ENCODE measurements at places on chromosomes 12 and 14.

GRCh38 chr12:41120211-41120610 lies 67.9 kb upstream of the PDZRN4 start:
- DNase-seq: no peak

DNA sequence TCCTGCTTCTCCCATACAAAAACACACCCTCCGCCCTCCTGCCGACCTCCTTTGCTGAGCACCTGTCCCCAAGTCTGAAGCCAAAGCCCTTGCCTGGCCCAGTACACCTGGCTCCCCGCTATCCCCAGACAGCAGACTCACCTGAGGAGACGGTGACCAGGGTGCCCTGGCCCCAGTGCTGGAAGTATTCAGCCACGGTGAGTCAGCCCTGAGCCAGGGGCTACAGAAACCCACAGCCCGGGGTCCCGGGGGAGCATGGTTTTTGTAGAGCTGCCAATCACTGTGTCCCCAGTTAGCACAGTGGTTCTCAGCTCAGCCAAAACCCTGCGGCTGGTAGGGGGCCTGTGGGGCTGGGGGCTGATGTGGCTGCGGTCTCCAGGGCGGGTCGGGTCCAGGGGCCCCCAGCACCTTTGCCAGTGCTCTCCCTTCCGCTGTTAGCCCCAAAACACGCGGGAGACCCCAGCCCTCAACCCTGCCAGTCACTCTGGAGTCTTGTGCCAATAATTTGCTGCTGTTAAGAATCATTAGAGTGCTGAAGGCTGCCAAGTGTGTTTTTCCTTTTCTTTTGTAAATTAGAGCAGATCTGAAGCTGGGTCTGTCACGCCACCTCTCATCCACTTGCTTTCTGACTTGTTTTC lies 339.0 kb downstream of the TMEM121 start:
- peak; percentile 1 for DNase-seq

GRCh38 chr12:58253663-58254062 lies 312.3 kb downstream of the ATP23 start:
- no peak for DNase-seq

- peak; percentile 4 for DNase-seq
These were observed 80.2 kb downstream of the KIF26A start for GRCh38 chr14:104218361-104219180.

DNA sequence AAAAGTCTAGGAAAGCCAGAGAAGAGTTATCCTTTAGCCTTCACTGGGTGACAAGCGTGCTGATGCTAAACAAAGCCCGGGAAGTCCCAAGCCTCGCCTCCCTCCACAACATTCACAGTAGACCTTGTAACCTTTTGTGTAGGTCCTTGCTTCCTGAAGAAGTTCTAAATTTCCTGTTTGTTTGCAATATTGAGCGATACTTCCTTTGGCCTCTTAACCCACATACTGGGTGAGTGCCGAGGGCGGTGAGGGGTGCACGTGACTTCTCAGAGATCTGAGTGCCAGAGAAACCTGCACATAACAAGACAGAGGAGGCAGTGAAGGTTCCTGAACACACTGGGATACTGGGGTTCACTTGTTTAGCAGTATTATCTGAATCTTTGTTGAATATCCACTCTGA lies 134.3 kb downstream of the PLXNC1 start:
- DNase-seq: no peak

GRCh38 chr12:83018088-83018487 lies 331.4 kb downstream of the TMTC2 start:
- DNase-seq: no peak

- peak; percentile 22 for DNase-seq
These were observed 40.2 kb downstream of the TEAD4 start for GRCh38 chr12:2999265-2999841.

DNA sequence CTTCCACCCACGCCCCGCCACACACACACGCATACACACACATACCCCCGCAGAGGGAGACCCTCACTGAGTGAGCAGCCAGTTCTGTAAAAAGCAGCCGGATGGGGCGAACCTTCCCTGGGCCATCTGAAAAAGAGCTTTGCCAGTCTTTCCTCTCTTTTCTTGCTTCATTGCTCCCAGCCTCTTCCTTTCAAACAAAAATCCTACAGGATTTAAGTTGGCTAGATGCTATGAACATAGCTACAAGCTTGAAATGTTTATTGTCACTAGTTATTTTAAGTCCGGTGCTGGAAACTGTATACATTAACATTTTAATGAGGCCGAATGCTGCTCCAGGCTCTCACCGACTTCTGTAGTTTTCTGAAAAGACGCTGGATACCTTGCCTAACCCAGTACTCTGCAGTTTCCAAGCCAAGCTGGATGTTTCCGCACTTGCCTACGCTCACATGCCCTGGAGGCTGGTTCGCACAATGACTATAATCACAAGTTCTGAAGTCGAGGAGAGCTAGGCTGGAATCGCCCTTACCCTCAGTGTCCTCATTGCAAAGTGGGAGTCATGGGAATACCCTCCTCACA lies 39.2 kb downstream of the LTBP2 start:
- DNase-seq: peak; percentile 31

- DNase-seq: no peak
These were observed 12.9 kb downstream of the C14orf93 start for GRCh38 chr14:22996768-22997654.

DNA sequence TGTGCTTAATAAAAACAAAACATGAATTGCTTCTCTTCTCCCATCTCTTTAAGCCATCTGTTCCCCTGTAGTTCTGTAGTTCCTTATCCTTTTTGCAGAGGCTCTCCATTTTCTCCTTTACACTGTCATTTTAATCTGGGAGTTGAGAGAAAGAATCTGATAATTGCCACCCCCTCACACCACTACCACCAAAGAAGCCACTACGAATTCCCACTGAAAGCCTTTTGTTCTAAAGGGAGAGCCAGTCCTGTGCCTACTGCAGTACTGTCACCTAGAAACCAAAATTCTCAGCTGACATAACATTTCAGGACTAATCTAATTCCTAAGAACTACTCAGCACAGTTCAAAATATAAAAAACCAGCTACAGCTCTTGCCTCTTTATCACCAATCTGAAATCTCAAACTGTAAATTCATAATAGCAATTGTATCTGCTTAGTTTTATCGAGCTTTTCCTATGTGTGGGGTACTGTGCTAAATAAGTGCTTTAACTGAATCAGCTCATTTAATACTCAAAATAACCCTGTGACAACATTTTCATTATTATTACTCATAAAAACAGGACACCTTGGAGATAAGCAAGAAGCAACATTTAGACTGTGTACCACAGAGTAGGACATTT lies 72.4 kb downstream of the SPPL3 start:
- no peak for DNase-seq

DNA sequence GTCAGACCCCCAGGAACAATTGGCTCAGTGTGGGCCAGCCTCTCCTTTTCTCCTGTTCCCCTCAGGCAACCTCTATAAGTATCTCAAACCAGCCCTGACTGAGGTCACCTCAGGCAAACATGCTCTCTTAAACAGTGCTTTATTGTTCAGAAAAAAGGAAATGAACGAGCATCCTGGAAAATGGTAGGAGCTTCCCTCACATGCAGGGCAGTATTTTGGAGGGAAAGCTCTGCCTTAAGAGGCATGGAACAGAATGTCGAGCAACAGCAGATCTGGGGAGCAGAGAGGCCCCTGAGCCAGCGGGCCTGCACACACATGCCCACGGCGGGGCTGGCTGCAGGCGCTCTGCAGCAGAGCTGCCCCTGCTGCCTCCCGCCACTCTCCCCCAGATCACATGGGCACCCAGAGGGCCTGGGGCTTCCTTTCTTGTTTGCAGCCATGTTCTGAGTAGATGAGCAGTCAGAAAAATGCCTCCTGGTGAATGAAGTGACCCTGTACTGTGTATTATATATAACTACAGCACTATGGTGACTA lies 42.0 kb downstream of the MOK start:
- no peak for DNase-seq

GRCh38 chr14:54665946-54666345 lies 99.0 kb downstream of the SAMD4A start:
- DNase-seq: no peak

DNA sequence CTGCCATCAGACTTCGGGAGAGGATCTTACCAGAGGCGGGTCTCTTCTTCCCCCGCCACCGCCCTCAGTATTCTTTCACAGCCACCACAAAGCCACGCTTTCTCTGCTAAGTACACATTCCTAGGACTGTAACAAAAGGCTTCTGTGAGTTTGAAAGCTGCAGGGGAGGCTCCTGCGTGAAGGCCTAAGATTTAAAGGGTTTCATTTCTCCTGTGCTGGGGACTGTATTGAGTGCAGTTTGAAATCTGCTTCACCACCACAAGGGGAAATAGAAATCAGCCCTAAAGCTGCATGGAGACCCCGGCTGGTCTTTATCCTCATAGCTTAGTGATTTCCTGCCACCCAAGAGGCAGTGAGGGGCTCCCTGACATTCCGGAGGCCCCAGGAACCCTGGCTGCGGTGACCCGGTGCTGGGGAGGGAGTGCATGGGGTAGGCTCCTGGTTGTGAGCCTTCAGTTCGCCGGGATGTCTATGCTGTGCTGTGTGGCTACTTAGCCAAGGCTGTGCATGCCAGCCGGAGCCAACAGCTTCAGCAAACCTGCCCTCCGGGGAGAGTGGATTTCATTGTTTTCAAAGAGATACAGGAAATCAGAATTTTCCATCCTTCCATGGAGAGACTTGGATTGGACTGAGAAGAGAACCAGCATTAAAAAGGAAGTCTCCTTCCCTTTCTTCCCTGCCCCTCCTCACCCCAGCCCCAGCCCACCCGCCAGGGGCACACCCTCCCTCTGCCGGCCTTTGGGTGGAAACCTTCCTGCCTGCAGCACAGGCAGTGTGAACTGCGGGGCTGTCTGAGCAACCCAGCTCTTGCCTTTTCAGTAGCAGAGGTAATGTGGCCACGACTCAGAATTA lies 163.3 kb downstream of the ETV6 start:
- peak; percentile 66 for DNase-seq

DNA sequence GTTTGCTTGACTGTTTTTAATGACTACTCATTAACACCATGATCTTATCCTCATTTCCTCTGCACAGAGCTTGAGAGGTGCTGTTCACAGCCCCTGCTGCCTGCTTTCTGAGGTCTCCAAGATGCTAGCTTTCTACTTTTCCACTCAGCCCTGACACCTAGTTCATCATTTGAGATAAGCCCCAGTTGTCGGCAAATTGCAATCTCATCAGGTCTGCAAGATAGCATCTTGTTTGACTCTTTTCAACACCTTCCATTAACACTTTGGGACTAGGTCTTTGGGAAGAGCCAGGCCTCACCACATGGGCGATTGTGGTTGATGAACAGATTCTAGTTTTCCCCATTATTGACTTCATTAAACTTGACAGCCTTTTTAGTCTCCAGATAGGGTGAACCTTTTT lies 904.8 kb downstream of the DIO2 start:
- DNase-seq: no peak

DNA sequence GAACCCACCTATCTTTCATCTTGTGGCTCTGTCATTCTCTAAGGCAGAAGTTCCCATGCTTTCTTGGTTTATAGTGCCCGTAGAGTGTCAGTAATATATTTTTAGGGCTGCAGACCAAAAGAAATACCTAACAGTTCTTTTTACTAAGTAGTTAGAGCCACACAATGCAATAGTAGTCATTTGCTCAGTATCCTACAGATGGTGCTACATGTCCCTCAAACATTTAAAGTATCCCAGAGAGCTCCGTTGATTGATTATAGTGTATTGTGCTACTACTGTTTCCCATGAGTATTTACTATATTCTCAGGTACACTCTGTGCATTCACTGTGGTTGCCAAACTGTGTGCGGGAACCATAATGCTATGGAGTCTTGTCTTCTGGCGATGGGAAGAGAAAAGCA lies 4.7 kb upstream of the PLBD1 start:
- no peak for DNase-seq

- no peak for DNase-seq
These were observed 1.7 kb upstream of the CTDSP2 start for GRCh38 chr12:57848208-57848607.

GRCh38 chr14:44979740-44980356 lies 17.9 kb downstream of the TOGARAM1 start:
- no peak for DNase-seq

DNA sequence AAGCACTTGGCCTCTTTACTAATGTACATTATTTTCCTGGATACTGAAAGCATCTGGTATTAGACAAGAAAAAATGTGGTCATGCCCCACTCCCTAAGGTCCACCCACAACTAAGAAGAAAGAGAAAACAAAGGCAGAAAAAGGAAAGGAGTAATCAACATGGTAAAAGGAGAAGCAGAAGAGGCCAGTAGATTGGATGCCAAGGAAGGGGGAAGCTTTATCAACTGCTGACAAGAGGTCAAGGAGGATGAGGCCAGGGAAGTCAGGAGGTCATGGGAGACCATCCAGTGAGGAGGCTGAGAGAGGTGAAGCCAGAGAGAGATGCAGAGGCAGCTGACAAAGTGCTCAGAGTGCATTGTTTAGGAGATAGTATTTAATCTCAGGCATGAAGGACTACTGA lies 383.5 kb downstream of the ZFP36L1 start:
- no peak for DNase-seq

DNA sequence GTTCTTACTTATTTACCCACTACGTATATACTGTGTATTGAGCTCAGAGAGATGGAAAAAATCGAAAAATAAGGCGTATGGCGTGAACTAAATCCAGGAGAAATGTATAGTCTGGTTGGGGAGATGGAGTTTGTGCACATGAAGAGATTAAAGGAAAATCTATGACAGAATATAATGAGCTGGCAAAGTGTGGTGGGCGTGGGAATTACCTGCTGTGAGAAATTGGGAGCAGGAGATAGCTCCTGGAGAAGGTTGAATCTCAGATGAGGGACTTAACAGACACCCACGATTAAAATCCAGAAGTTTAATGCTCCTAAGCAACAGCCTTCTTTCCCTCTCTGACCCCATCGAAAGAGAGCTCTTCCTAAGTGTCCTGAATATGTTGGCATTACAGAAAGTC lies 224.2 kb upstream of the FKBP4 start:
- DNase-seq: no peak

GRCh38 chr12:20946732-20947131 lies 136.2 kb downstream of the SLCO1B3 start:
- no peak for DNase-seq

DNA sequence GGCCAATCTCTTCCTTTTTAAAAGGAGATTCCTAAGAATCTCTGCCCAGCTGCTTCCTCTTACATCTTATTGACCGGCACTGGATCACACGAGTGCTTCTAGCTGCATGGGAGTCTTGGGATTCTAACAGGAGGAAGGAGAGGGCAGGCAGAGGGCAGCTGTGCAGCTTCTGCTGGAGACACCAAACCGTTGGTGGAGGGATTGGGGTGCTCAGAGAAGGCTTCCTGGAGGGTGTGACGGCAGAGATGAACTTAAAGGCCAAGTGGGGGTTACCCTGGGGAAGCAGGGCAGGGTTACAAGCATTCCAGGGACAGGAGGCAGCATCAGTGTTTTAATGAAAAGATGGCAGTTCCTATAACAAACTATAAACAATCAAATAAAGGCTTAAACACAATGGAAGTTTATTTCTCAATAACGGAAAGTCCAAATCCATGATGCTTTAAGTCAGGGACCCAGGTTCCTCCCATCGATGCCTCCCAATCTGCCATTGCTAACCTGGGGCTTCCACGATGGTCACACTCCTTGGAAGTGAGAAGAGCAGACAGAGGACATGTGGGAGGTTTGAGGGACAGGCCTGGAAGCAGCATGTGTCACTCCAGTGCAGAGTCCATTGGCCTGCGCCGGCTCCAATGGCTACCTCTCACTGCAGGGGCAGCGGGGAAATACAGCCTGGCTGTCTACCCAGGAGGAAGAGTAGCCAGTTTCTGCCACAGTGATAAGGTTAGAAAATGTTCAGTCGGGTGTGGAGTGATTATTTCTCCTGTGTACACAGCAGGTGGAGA lies 53.1 kb upstream of the DDX11 start:
- DNase-seq: peak; percentile 6
